ENCODE measurements at places on chromosomes 5 and 9.

- no peak for DNase-seq
Measured at GRCh38 chr5:42015681-42016080, 90.6 kb downstream of the FBXO4 start.

DNA sequence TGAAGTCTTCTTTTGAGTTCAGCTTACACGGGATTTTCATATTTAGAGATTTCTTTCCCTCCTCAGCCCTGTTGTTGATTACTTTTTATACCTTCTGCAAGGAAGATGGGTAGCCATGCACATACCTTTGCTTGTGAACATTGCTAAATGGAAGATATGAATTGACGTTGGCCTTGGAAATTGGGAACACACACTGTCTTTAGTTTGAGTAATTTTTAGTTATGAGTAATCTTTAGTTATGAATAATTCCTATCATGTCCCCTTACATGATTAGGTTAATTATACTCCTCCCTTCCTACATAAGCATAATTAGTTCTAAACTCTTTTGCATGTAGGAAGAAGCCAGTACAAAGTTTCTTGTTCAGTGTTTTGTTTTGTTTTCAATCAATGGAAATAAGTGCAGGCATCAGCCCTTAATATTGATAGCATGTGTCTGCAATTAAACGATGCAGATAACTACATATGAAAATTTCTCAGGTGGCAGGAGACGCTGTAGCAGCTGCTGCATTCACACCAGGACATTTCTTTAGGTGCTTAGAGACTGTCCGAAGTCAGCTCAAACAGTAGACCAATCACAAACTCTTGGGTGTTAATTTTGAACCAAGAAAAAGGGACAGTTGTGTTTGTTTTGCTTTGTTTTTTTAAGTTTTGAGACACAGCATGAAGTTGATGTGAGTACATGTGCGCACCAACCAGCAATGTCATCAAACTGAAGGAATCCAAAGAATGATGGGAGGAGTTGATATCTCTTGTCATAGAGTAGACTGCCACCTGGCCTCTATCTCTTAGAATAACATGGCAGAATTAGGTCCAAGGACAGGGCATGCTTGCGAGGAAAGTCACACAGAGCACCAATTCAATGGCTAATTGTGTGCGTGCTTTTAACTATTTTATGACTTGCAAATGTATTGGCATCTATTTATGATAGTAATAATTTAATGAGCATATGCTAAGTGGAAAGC, 51.4 kb downstream of the SMARCA2 start:
- DNase-seq: no peak

DNA sequence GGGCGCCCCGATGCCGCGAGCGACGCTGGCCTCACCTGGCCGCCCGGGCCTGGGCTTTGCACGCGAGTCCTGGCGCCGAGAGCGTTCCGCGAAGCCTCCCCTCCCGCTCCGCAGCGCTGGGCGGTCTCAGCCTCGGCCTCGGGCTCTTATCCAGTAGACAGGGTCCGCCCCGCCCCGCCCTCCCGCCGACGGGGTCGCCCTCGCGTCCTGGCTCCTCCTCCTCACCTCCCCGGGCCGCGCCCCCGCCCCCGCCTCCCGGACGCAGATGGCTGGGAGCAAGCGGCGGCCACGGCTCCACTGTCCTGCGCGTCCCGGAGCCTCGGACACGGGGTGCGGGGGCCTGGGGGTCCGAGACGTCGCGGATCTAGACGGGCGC, at the start of gene SLC6A3:
SLC6A3 (minus strand) TSS at position 128 of the 376 bp plus-strand sequence. CDS start 2,243 bp downstream, outside the sequence.
- DNase-seq: no peak

GRCh38 chr5:159459951-159460538, 129.8 kb upstream of the IL12B start:
- DNase-seq: no peak

GRCh38 chr9:131273856-131274673, 2.2 kb downstream of the FAM78A start:
- no peak for DNase-seq

DNA sequence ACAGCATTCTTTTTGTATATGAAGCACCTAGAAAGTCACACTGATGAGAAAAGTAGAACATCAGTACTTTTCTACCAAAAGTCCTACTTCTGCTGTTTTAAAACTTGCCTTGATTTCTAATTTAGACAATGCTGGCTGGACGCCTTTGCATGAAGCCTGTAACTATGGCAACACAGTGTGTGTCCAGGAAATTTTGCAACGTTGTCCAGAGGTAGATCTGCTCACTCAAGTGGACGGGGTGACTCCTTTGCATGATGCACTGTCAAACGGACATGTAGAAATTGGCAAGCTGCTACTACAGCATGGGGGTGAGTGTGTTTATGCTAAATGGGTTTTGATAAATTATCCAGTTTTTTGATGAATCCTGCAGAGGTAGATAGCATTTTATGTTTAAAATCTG, 73.5 kb downstream of the SLF1 start:
- DNase-seq: no peak

DNA sequence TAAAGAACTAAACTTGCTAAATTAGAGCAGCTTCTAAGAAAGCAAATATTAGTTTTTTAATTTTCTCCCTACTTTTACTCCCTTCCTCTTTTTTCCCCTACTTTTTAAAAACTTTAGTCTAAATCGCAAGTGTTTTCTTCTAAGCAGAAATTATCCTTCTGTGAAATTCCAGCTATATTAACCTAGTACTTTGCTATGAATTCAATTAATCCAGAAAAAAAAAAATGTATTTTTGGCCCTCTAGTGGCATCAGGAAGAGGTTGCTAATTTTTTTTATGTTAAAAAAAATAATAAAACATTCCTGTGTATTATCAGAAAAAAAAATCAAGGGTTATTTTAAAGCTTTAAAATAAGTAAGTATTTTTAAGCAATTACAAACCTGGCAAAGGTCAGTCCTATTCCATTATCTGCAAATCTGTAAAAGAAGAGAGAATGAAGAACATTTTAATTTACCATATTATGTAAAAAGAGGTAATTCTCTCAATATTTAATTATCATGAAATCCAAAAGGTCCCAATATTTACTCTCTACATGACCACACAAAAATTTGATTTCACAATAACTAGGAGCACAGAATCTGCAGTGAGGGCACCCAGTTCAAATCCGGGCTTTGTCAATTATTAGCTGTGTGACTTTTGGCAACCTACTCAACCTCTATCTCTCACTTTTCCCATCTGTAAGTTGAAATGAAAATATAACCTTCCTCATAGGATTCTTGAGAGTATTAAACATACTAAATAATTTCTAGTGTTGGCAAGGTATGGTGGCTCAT, 52.0 kb downstream of the CEMIP2 start:
- DNase-seq: no peak

DNA sequence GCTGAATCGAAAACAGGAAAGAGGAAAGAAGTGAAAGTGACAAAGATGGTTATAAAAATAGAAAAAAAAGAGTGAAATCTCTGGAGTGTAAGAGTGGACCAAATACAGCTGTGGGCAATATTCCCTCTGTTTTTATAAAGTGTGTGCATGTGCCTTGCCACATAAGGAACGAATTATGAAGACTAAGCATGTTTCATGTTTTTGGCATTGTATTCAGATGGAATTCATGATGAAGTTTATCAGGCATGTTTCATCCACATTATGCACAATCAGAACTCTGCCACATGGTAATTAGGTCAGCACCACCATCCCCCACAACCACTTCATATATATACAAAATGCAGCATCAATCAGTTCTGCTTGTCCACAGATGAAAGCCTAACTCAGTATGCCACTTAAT, 348.0 kb downstream of the ZNF608 start:
- no peak for DNase-seq

GRCh38 chr5:40483316-40483715, 196.4 kb upstream of the PTGER4 start:
- no peak for DNase-seq

GRCh38 chr9:18722882-18723281, 248.9 kb downstream of the ADAMTSL1 start:
- DNase-seq: no peak

GRCh38 chr9:111527347-111527746, 2.4 kb downstream of the ZNF483 start:
- no peak for DNase-seq

- DNase-seq: no peak
Measured at GRCh38 chr5:88740604-88741185, 142.3 kb downstream of the MEF2C start.

- no peak for DNase-seq
Measured at GRCh38 chr5:110514030-110514429, 212.4 kb downstream of the TMEM232 start.

All from NCI-H1436 (cell line).